Fibroblast of lung (primary cell): ENCODE measurements at places on chromosomes 4 and X. TPM values are rescaled to one million over a fixed set of nuclear protein-coding genes. Genes with fewer than 3 reads are reported as not detected.

GRCh38 chrX:79153348-79153747 is 8.9 kb downstream of the GPR174 start:
- no peak for DNase-seq

DNA sequence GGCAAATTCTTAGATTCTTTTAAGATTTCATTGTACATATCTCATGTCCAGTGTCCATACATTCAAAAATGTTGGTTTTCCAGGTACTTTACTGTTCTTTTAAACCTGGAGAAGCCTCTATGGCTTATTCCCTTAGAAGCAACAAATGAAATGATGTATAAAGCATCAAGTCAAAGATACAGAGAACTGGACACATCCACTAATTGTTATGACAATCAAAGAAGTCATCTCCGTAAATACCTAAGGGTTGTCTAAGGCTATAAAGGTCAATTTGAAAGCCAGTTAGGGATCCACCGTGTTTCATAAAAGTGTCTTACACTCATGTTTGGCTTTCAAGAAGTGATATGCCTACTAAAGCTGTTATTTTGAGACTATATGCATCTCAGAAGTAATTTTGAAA is 32.4 kb downstream of the UBE2D3 start:
- no peak for DNase-seq

DNA sequence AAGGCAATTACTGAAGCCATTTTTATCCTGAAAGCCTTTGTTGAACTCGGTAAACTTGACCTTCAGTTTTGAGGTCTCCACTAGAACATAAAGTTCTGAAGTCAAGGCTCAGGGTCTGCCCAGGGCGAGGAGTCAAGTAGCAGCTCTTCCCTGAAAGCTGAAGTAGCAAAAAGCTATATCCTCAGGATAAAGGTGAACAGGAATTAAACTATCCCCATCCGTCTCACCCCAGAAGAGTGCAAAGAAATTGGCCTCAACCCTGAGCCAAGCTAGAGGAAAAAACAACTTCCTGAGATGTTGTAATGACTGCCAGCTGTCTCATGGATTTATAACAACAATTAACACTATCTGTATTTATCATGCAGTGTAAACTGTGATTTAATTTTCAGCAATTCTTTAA is 590.8 kb downstream of the SPRY1 start:
- no peak for DNase-seq

DNA sequence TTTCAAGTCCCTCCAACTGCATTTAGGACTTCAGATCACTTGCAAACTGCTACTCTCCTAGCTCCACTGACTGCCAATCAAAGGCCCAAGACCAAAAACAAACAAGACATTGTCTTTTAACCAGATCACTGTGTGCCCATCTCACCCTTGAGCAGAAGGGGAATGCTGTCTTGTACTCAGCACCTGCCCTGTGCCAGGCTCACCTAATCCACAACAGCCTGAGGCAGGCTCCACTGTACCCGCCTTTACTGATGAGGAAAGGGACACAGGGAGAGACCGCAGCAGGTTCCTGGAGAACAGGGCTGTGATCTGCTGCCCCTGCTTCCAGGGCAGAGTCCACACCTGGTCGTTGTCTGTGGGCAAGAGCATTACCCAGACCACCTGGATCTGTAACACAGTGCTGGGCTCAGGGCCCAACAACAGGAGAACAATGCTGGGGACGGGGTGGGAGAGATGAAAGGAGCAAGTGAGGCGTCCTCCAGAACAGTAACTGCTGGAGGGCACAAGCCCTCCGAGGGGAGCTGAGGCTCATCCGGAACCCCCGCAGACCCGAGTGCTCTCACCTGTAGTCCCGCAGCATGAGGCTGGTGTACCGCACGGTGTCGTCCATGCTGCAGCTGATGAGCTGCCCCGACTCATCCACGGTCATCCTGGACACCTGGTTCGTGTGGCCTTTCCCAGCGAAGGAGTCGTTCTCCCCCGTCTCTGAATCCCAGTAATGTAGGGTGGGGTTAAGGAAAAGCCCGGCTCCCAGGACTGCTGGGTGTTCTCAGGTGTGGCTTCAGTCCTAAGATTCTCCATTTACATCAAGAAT is 33.9 kb downstream of the WDR1 start:
- no peak for DNase-seq

DNA sequence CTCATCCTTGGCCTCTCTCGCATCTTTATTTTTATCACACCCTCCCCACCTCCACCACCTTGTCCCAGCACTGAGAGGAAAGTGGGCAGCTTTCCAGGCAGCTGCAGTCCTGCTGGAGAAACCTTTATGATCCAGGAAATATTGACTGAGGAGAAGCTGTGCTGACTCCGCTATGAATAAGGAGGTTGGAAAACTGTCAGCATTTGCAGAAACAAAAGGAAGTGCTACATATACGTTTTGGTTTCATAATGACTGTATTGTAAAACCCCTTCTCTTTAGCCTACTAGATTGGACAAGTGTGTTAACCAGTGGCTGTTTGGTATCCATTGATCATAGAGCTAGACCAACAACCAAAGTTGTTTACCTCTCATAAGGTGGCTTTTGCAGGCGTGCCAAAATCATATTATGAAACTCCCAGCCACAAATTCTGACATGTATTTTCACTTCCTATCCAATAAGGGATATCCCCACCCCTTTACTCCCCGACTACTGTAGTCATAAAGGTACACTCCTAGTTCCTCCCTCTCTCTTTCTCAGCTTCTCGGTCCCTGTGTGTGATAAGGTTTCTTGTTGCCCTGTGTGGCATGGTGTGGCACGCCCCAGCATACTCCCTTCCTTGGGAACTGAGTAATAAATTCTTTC is 88.4 kb downstream of the GPR143 start:
- peak; percentile 32 for DNase-seq

PDE5A gene
- 197 and 253 TPM in 2 replicates for polyA plus RNA-seq

- no peak for DNase-seq
Measured at GRCh38 chrX:51024106-51024696, 113.7 kb downstream of the BMP15 start.

- no peak for DNase-seq
Measured at GRCh38 chrX:53606456-53606855, 80.1 kb downstream of the HUWE1 start.

DNA sequence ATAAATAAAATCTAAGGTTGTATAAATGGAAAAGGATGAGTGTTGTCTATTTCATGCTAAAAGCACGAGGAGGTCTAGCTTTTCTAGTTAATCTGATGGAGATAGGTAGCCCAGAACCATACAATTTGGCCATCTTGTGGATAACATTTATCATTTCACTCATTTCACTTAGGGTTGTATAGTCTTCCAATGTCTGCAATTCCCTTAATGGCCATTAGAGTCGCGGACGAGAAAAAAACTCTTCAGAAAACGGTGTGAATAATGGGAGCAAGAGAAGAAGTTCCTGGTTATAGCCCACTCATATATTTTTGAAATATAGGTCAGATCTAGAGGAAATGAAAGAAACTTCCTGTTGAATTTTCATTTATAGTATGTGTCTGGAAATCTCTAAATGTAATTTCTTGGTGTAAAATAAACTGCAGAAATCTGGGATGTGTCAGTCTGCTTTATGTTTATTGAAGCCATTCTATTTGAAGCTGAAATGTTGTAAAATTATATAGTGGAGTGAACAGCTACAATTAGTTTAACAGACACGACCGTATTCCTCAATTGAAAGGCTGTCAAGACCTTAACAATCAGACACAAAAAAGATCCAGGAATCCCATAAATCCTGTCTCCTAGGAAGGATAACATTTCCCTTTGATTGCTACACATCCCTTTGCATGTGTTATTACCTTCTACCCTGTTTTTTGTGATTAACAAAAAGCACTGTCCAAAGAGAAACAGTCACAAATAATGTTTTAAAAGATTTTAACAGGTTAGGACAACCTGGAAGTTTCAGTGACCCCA is 47.7 kb upstream of the MGST2 start:
- DNase-seq = no peak

DNA sequence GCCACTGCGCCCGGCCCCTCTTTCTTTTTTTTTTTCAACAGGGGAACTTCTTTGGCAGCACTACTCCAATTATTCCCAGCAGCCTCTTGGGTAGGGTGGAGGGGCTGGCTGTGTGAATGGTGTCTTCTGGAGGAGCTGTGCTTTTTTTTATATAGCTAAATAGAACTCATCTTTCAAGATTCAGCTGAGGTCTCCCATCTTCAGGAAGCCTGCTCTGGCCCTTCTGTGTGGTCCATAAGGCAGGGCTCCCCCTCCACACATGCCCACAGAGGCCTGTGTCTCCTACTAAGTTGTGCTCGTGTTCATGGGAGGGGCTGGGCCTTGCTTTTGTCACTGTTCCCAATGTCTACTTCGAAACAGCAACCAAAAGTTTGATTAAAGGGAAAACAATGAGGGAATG is 116.8 kb downstream of the AFAP1 start:
- no peak for DNase-seq

KLB gene
- not detected in 2 replicates for polyA plus RNA-seq

NUDT10 gene
- polyA plus RNA-seq = 0.28 and 3.7 TPM in 2 replicates

GRCh38 chr4:141814499-141814898 is 178.1 kb downstream of the IL15 start:
- no peak for DNase-seq

UCP1 gene
- not detected in 2 replicates for polyA plus RNA-seq

MSANTD1 gene
- polyA plus RNA-seq = 0.02 TPM in 1 of 2 replicates, not detected in the other

- no peak for DNase-seq
Measured at GRCh38 chr4:113872426-113873260, 106.8 kb downstream of the ARSJ start.

APLN gene
- 0.58 and 2.4 TPM in 2 replicates for polyA plus RNA-seq

DNA sequence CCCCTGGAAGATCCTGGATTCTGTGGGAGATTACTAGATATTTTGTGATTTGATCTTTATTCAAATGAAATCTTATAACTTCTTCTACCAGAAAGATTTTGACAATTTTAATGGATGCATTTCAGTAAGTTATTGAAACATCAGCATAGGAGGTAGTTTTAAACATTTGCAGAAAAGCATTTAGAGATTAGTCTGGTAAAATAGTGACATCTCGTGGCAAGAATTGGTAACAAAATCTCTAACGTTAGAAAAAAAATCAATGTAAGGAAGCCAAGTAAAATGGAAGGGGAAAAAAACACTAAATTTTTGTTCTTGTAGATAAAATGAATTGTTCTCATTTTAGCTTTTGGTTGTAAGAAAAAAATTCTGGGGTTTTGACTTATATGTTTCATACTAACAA is 73.3 kb downstream of the TASL start:
- DNase-seq = peak; percentile 20

AMER1 gene
- polyA plus RNA-seq = 0.95 and 1.0 TPM in 2 replicates

GAGE2A gene
- not detected in 2 replicates for polyA plus RNA-seq

GRCh38 chr4:179871726-179872125 is 2371.5 kb upstream of the TENM3 start:
- DNase-seq = no peak

VCX3B gene
- not detected in 2 replicates for polyA plus RNA-seq

SCML2 gene
- 1.7 and 2.3 TPM in 2 replicates for polyA plus RNA-seq

GRCh38 chrX:93868289-93868965 is 194.4 kb downstream of the FAM133A start:
- DNase-seq = no peak

GRCh38 chrX:14354521-14354920 is 174.8 kb upstream of the GLRA2 start:
- DNase-seq = peak; percentile 66

DNA sequence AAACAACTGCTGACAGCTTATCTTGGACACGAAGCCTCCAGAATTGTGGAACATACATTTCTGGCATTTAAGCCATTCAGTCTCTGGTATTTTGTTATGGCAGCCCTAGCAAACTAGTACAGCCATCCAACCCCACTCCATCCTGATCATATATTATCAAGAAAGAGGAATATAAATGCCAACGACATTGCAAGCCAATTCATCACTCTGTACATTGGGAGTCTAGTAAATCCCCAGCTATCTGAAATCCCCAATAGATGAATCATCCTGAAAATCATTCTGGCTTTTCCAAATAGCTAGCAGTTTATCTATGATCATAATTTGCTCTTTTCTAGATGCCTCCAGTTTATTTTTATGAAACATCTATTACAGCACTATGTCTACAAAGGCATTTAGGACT is 41.1 kb downstream of the FRMD7 start:
- no peak for DNase-seq

DNA sequence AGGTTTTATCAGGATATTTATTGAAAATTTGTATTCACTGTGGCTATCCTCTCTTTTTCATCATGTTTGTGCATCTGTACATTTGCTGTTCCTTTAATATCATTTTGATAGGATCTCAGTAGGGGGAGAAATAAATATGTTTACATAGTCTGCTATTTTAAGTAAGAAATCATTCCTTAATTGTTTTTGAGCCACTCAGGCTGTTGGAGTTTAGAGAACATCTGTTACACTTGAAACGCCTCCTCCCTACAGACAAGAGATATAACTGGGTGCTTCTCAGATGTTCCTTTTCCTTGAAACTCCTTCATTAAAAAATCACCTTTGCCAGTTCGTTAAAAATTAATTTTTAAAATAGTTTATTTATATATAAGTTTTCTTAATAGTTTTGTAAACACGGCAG is 59.4 kb downstream of the QRFPR start:
- no peak for DNase-seq

ZNF280C gene
- 7.6 and 8.7 TPM in 2 replicates for polyA plus RNA-seq

CFI gene
- 5.9 and 18.2 TPM in 2 replicates for polyA plus RNA-seq
